NB4 (cell line): ENCODE measurements at places on chromosomes 7 and 10.

DNA sequence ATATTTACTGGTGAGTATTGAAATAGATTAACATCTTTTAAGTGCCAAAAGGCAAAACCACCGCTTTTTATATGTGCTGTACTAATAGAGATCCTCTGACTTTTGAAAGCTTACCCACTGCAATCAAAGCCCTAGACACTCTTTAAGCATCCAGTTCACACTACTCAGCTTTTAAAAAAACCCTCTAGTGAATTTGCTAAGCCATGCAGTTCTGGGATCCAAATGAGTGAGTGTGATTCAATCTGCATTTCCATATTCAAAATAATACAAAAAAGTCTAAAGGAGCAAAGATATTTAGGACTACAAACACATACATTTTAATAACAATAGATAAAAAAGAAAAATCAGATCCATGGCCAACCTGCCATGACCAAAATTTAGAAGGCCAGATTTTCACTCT is 288.2 kb downstream of the MAGI2 start:
- no peak for DNase-seq

- DNase-seq, result no peak
These were observed 105.4 kb downstream of the GRM3 start for GRCh38 chr7:86748843-86749719.

DNA sequence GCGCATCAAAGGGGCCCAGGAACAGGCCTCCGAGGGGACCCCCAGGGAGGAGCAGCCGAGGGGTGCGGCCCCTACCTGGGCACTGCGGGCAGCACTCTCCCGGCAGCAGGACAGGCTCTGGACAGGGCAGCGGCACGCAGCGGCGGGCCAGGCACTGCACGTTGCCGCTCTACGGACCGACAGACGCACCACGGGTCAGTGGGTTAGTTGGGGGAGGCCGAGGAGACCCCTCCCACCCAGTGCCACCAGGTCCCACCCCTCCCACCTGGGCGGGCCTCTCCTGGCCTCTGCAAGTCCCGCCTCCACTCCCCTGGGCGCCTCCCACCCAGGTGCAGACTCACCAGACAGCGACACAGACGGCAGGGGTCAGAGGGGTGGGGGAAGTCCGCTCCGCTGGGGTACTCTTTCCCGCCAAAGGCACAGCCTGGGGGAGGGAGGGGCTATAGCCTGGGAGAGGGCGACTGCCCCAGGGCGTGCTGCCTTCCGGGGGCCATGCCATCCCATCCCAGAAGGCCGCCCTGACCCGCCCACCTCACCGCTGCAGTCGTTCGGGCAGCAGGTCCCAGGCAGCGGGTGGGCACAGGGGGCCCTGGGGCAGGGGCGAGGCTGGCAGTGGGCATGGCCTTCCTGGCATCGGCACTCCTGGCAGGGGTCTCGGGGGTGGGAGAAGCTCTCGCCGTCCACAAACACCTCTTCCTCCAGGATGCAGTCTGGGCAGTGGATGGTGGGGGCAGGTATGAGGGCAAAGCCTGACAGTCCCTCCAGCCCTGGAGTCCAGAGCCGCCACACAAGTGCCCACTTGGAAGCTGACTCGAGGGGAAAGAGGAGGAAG is 19.2 kb downstream of the KCP start:
- no peak for DNase-seq

DNA sequence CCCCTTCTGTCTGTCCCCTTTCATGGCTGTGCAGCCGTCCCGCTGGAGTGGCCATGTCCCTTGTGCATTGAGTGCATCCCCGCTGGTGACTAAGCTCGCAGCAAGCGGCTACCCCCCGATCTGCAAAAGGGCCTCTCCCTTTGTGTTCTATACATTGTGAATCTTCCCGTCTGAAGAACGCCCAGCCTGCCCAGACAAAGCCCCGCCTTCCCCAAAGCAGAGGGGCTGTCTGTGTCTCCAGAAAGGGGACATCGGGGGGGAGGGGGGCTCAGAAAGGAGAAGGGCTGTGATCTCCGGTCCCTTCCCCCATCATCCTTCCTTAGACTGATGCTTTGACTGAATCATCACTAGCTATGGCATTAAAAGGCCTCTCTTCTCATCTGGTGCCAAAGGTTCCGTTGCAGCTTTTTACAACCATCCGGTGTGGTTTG is 11.9 kb downstream of the NPTX2 start:
- DNase-seq, result peak; percentile 81

DNA sequence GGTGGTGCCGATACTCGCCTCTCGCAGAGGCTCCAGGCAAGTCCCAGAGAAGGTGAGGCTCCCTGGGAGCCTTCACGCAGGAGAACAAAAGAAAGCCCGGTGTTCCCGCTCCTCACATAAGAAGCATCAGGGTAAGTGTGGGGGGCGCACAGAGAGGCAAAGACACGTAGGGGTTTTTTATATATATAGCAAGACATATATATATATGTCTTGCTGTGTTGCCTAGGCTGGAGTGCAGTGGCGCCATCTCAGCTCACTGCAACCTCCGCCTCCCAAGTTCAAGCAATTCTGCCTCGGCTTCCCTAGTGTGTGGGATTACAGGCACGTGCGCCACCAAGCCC is 61.3 kb downstream of the PDIA4 start:
- DNase-seq, result no peak

- no peak for DNase-seq
These were observed 258.6 kb downstream of the CXCL12 start for GRCh38 chr10:44126291-44126717.

- no peak for DNase-seq
These were observed 438.3 kb downstream of the PLXDC2 start for GRCh38 chr10:20254497-20254896.

- peak; percentile 53 for DNase-seq
These were observed 2.1 kb upstream of the PPP2R2D start for GRCh38 chr10:131898713-131899112.

DNA sequence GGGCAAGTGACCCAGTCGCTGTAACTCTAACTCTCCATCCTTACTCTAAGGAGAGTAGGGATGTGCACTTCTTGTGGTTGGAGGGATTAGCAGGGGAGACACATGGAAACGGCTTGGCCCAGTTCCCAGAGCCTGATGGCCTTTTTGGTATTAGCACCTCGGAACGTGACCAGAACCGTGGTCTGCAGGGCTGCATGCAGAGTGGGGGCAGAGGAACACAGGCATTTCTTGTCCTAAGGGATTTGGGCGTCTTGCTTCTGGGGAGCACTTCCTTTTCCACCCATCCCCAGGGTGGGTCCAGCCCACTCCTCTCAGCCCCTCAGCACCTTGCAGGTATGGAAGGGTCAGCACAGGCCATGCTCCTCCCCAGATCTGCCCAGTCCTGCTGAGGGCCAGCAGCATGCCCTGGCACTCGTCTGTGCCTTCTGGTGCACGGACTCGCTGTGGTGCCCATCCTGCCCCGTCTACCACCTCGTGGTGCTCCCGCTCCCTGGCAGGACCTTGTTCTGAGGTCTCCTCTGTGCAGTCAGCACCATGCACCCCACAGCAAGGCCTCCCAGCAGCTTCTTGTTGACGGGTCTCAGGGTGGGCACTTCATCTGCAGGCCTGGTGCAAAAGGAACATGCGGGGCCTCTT is 109.6 kb downstream of the ACTR3B start:
- DNase-seq, result no peak
